ENCODE measurements at places on chromosomes 16 and 17. TPM values are rescaled to one million over a fixed set of nuclear protein-coding genes. Genes with fewer than 3 reads are reported as not detected.

GRCh38 chr17:72233986-72234385, 113.2 kb downstream of the SOX9 start:
- DNase-seq = no peak

DNA sequence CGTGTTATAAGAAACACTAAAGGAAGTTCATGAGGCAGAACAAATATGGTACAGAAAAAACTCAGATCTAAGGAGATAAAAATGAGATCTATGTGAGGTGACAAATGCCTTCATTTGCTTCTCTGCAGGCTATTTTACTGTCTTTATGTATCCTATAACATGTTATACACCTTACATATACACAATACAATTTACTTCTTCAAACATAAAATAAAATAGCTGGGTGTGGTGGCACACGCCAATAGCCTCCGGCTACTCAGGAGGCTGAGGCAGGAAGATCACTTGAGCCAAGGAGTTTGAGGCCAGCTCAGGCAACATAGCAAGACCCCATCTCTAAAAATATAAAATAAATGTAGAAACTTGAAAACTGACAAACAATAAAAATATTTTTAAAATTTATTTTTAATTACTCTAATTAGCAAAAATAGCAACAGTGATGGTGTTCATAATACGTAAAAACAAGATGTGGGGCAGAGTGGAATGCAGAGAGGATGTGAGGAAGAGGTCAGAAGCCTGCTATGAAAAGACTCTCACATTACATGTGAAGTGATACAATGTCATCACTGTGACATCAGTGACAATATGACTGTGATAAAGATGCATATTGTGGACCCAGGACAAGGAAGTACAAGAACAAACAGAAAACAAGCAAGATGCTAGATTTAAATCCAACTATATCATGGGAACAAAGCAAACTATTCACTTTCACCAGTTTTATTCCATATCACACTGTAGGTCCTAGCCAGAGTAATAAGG, 31.0 kb downstream of the VPS53 start:
- DNase-seq = no peak

- peak; percentile 81 for DNase-seq
Measured at GRCh38 chr16:56513972-56514371, 5.9 kb downstream of the BBS2 start.

The CCL4L2 gene
- polyA plus RNA-seq = not detected

GRCh38 chr17:16434662-16435061, 19.3 kb downstream of the TRPV2 start:
- DNase-seq = no peak

The C17orf107 gene
- 0.30 TPM for polyA plus RNA-seq

DNA sequence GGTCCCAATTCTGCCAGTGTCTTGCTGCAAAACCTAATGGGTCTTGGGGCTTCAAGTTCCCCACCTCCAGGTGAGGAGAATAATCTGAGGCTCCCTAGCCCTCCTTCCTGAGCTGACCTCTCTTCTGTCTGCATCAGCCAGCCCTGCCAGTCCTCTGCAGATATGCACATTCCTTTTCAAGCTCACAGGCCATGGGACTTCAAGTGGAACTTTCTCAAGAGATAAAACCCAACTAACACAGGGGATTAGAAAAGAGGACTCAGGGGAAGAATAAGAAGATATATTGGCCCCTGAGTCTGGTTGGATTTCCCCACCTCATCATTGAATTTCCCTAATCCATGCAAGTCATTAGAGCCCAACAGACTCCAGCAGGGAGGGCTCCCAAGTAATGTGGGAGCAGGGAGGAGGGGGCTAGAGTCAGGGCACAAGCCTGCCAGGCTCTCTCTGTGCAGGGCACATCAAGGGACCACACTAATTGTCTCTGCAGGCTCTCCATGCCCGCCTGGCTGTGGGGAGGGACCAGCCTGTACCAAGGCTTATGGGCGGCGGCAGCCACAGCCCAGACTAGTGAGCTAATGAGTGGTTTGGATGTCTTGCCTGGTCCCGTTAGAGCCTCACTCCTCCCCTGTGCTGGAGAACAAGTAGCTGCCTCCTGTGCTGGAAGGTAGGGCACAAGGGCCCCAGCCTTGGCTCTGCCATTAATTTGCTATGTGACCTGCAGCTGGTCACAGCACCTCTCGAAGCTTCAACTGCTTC, 1.2 kb downstream of the KRT14 start:
- DNase-seq = no peak

DNA sequence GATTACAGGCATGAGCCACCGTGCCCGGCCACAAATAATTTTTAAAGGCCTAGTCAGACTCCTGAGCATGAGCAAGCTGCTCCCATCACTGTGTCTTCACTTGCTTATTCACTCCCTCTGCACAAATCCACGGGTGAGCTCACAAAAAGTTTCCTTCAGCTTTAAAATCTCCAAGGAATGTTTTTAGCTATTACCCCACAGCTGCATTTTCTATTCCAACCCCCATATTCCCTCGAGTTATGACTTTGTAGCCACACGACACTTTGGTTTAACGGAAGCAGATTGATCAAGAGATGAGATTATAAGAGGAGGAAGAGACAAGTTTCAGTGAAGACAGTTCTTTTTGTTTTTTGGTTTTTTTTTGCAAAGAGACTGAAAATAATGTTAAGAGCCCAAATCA, 49.1 kb upstream of the SLC25A19 start:
- no peak for DNase-seq

DNA sequence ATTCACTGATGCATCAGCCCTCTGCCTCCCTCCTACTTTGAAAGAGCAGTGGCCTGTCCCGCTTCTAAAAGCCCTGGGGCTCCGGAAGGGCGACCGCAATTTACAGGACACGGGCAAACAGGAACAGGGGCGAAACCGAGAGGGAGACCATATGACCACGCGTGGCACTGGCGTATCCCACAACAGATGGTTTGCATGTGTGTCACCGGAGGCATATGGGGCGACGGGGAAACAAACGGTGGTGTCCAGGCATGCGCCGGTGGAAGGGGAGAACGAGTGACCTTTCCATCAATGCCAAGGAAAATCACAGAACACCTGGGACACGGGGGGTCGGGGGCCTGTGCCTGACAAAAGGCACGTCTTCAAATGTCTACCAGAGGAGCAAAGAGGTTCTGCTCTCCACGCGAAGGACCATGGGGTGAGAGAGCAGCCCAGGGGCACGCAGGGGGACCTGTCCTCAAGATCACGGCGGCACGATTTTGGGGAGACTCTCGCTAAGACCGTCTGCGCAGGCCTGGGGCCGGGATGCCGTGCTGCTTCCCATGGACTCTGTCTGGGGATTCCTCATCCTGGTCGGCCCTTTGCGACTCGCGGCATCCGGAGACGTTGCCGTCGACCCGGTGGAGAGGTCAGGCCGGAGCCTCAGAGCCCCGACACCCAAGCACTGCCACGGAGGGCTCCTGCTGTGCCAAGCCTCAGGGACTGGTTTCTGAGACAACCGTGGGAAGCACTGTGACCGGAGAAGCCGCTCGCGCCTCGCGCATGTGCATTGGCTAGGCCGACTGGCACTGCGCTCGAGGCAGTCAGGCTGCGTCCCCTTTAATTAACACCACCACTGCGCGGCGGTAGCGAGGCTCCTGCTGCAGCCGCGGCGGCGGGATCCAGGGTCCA, 12.8 kb upstream of the KCNJ18 start:
- no peak for DNase-seq

- peak; percentile 92 for DNase-seq
Measured at GRCh38 chr17:10737168-10737622, 7.4 kb upstream of the TMEM220 start.

- DNase-seq = no peak
Measured at GRCh38 chr17:57403236-57403635, 146.9 kb downstream of the MSI2 start.

The ANKFN1 gene
- not detected for polyA plus RNA-seq

GRCh38 chr16:28984619-28985135, at the start of gene LAT:
Gene LAT, plus strand, starts transcription at chr16:28985052. Its CDS starts 366 bp downstream, at chr16:28985418.
- DNase-seq = no peak

- no peak for DNase-seq
Measured at GRCh38 chr16:84996365-84996764, 15.0 kb downstream of the ZDHHC7 start.

GRCh38 chr17:38697061-38697820, 7.8 kb upstream of the MLLT6 start:
- DNase-seq = no peak

The BRIP1 gene
- polyA plus RNA-seq = 8.2 TPM

DNA sequence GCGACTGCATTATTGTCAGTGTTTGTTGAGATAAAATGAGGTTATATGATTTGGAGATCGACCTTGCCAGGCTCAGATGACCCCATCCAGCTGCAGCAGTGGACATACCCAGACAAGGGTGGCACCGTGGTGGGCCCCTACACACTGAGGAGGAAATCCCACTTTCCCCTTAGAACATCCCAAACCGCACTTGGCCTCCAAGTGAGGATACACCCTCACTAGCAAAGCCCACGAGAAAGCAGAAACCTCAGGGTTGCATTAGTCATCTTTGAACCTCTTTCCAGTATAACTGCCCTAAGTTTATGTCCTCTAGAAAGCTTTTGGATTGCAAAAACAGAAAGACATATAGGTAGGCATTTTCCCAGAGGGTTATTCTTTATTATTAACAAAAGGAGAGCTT, 101.5 kb downstream of the CLEC16A start:
- DNase-seq = no peak

DNA sequence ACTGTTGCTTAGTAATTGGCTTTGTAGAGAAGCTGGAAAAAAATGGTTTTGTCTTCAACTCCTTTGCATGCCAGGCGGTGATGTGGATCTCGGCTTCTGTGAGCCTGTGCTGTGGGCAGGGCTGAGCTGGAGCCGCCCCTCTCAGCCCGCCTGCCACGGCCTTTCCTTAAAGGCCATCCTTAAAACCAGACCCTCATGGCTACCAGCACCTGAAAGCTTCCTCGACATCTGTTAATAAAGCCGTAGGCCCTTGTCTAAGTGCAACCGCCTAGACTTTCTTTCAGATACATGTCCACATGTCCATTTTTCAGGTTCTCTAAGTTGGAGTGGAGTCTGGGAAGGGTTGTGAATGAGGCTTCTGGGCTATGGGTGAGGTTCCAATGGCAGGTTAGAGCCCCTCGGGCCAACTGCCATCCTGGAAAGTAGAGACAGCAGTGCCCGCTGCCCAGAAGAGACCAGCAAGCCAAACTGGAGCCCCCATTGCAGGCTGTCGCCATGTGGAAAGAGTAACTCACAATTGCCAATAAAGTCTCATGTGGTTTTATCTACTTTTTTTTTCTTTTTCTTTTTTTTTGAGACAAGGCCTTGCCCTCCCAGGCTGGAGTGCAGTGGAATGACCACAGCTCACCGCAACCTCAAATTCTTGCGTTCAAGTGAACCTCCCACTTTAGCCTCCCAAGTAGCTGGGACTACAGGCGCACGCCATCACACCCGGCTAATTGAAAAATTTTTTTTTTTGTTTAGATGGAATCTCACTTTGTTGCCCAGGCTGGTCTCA, 6.2 kb upstream of the TMEM235 start:
- DNase-seq = no peak

DNA sequence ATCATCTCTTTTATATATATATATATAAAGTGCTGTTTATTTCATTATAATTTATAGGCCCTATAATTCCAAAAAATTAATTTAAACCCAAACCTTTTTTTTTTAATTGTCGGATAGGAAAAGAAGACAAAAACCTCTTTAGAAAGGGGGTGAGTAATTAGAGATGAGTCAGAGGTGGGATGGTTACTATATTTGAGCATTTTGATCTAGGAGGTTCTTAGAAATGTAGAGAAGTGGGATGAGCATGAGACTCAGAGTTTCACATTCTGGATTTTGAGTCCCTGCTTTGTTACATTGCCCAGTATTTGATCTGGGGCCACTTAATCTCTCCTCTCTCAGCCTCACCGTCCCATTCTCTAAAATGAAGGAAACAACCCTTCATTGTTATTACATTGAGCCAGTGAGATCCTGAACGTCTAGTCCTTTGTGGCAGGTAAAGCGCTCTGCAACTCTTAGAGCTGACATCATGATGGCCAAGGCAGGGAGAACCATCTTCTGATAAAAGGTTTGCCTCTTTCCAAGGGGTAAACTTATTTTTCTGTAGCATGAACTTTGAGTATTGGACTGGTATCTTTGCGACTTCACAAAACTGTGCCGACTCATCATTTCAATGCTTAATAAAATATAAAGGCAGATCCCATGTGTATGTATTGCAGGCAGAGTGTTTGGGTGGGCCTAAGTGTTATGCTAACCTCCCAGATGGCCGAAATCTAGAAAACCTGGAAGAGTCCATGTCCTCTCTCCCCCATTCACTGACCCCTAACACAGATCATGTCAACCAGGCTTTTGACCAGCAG, 21.3 kb downstream of the HS3ST3B1 start:
- DNase-seq = no peak

DNA sequence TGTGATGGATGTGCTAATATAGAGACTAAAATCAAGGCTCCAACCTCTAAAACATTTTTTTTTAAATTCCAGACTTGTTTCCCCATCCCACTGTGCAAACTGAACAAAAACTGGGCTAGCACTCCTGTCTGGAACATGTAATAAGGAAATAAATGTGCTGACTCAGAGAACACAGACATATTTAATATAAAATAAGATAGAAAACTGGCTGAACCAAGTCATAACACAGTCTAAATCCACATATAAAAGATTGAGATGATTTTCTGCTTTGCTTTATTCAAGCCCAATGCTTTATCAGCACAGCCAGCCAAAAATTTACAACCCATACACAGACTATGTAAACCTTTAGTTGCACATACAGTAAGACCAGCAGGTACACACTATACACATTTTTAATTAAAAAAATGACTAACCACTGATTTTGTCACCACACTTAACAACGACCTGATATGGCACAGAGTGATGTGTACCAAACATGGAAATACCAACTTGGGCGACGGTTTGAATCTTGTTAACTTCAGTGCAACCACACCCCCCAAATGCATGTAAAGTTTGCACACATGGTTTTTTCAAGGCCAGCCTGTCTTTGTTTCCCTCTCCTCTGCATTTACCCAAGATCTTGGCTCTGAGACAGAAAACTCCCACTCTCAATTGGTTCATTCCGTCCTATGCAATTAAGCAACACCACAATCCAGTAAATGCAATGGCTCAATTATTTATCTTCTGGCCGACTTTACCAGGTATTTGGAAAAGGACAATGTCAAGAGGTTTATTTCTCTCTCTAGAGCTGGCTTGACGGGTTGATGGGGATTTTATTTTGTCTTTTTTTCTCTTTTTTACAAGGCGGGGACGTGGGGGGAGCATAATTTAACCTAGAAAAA, 1.2 kb downstream of the STAT3 start:
- DNase-seq = no peak

Measured in A549 (cell line).